Stimulated activated CD4-positive, alpha-beta T cell treated with anti-CD3 and anti-CD28 coated beads, Interleukin-12 subunit alpha, Interleukin-12 subunit beta, amount 100 ng/mL, for 4 hours (primary cell): ENCODE measurements at places on chromosomes 6 and 20.
A peak's percentile ranks its signal among the peaks of the same experiment; 100 is the strongest.

GRCh38 chr6:31597006-31597405 lies 4.2 kb upstream of the NCR3 start:
- DNase-seq, result no peak

DNA sequence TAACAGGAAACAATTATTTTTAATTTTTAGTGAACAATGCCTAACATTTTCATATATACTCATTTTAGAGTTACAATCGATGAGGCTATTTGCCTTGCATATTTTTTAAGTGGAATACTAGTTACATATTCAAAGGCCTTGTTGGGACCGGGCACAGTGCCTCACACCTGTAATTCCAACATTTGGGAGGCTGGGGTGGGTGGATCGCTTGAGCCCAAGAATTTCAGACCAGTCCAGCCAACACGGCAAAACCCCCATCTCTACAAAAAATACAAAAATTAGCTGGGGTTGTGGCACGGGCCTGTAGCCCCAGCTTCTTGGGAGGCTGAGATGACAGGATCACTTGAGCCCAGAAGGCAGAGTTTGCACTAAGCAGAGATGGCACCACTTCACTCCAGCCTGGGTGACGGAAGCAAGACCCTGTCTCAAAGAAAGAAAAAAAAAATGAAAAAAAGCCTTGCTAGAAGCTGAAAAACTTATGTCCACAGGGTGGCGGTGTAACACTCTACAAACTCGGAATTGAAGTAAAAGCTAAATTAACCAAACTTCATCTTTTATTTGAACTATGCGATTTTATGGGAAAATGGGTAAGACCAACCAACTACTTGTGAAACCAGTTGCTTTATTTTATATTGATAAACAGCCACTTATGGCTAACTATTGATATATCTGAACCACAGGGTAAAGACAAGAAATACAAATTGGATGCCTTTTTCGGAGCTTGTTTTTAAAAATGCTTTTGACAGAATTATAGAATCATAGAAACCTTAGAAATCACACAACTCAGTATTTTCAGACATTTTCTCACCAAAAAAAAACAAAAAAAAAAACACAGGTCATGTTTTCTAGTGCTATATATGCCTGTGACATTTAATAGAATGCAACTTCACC lies 24.1 kb upstream of the ROS1 start:
- peak; percentile 47 for DNase-seq

DNA sequence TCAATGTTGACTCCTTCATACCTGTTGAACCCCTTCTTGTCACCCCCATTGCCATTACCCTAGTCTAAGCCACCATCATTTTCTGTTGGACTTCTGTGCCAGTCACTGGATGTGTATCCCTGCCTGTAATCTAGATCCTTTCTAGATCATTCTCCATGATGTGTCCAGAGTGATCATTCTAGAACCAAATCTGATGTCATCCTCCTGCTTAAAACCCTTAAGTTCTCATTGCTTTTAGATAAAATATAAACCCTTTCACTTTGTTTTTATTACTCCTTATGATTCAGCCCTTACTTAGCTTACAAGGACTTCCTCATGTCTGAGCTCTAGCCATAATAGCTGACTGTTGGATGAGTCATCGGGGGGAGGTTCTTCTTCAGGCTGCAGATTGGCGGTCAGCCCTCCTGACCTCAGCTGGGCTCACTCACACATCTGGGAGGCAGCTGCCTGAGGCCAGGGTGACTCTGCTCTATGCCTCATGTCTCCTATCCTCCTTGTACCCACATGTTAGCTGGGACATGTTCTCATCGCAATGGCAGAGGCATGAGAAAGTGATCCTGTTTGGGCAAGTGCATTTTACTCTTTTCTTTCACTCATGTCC lies 287.6 kb downstream of the ESR1 start:
- no peak for DNase-seq

DNA sequence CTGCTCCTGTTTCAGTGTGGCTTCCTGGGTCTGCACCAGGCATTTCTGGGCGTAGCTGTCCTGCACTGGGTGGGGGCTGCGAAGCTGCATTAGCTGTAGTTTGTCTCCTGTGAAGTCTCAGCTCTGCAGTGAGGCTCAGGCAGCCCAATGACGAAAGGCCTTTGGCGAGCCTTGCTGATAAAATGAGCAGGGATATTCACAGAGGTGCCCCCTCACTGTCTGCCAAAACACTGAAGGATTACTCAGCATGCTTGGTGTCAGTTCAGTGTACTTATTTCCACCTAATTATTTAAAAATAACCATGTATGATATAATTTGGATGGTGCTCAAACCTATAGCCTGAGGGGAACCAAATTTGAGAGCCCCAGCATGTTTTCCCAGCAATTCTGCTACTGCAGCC lies 73.5 kb downstream of the ECT2L start:
- DNase-seq, result no peak

DNA sequence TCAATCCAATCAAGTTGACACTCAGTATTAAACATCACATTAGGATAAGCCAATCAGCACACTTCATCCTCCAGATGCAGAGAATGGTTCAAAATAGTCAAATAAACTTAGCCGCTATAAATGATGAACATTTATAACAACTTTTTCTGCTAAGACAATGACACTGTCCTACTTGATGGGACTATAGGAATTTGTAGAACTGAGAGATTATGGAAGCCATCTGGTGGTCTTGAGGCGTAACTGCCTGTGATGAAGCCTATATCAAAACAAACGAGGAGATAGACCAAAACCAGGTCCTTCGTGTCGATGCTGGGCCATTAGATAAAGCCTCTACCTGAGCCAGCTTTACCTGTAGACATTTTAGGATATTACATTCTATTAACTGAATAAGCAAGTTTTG lies 631.1 kb downstream of the COL12A1 start:
- no peak for DNase-seq
